Fibroblast of skin of right quadriceps (primary cell): ENCODE measurements at places on chromosomes 4 and X.

DNA sequence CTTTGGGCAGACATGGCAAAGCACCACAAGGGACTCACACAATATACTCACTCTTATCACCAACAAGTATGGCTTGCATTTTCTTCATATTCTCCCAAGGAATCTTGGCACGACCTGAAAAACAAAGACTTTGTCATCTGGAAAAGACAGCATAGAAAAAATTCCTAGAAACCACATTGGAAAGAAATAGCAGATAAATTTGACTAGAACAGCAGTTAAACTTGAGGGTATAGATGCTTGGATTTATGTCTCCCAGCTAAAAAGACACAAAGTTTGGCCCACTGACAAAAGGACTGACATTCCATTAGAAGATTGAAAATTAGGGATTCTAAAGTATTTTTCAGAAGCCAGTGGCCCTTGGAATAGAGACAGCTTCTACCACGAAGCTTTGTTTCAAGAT is 6.9 kb upstream of the VEGFC start:
- DNase-seq = peak; percentile 95

GRCh38 chr4:145484225-145484846 is 2.7 kb downstream of the SMAD1 start:
- no peak for DNase-seq

DNA sequence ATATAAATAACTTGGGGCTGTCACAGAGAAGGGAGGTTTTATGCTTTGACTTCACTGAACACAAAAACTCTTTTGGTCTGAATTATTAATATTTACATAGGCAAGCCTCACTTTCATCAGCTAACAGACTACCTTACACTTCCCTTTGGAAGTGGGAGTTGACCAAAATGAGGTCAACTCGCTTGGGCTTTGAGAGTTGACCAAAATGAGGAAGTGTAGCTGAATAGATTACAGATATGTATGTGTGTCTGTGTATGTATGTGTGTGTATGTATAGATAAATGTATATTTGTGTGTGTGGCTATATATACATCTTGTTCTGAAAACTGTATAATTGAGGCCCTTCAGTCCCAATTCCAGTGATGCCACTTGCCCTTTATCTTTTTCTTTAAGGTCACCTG is 113.3 kb upstream of the IL13RA1 start:
- DNase-seq = no peak

DNA sequence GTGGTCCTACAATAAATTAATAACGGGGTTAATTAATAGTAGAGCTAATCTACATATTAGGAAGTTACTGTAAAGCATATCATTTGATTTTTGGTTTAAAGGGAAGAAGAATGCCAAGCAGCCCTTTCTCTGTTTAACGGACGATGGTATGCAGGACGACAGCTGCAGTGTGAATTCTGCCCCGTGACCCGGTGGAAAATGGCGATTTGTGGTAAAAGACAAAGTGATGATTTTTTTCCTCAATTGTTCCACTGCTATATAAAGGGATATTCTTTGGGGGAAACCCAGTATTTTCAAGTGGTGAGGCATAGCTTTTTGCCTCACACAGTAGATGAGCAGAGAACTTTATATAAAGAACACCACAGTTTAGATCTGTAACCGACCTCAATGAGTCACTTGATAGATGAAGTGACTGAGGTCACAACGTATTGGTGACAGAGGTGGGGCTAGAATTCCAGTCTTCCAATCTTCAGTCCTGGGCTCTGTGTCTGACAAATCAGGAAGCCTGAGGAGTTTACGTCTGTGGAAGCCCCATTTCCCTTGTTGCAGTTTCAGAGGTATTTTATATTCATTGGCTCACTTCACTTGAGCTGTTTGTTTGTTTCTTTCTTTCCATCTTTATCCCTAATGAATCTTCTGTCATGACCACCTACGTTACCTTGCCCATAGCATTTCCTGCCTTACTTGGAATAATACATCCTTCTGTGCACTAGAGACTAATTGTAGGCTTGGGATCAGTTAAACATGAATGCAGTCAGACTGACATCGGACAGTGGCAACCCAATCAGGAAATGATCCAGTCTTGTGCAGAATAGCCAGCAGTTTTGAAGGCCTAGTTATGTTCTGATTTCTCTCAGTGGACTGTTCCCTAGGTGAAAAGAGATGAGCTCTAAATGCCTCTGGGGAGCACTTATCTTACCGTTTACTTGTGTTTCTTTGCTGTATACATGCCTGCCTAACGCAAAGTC is 30.1 kb downstream of the ZRSR2 start:
- no peak for DNase-seq

GRCh38 chr4:82493721-82494425 is 63.5 kb downstream of the ENOPH1 start:
- DNase-seq = peak; percentile 49

DNA sequence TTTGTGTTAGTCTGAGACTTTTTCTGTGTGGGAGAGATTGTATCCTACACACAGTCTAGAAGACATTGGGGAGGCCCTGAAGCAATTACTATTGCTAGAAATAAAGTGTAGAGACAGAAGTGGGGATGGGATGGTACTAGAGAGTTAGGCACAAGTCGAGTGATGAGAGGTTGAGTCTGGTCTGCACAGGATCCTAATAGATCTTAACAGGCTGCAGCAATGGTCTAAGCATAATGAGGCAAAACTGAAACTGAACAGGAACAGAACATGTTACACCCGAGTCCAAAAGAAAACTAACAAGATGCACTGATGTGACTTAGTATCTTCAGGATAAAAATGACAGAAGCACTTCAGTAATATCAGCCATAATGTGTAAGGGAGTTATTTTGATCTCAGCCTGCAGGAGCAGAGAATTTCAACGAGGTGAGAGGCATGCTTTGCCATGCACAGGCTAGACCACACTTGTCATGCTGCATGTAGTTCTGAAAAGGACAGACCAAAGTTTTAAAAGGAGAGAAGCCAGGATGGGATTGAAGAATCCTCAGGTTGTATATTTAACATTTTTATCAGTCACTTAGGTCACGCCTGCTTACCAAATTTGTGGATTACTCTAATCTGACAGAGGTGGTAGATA is 205.8 kb upstream of the BOD1L1 start:
- DNase-seq = no peak

- no peak for DNase-seq
Measured at GRCh38 chrX:33062041-33062440, 149.3 kb downstream of the DMD start.

- no peak for DNase-seq
Measured at GRCh38 chr4:157304769-157305168, 84.2 kb downstream of the GRIA2 start.

GRCh38 chr4:10832806-10833628 is 148.4 kb upstream of the CLNK start:
- no peak for DNase-seq

GRCh38 chr4:26325191-26325590 is 4.4 kb downstream of the RBPJ start:
- peak; percentile 54 for DNase-seq

- no peak for DNase-seq
Measured at GRCh38 chr4:83230928-83231327, 53.7 kb downstream of the COQ2 start.

- DNase-seq = peak; percentile 80
Measured at GRCh38 chr4:108360754-108361445, 192.2 kb upstream of the LEF1 start.

DNA sequence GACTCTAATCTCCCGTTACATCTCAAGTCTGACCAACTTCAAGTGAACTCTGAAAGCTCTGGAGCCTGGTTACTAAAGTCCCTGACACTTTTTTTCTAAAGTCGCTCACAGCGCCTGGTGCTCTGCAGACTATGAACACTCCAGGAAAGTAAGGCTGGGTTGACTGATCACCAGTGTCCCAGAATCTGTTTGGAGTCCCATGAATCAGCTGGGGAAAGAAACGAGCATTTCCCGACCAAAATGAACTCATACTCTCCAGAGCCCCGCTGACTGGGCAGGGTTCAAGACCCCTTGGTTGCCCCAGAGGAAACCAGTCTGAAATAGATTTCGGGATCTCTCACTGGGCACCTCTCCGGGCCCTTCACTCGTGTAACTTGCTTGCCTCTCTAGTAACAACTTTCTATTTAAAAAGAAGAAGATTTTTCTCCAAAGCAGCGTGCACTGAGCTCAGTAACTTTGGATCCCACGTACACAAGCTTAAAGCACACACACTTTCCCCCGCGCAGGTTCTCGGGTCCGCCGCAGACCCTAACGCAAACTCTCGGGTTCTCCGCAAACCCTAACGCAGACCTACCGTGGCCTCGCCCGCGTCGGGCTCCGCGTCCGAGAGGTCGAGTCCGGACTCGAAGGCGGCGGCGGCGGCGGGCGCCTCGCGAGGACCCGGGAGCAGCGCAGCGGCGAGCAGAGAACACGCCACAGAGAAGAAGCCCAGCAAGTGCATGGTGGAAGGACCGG is 964 bp downstream of the VEGFC start:
- peak; percentile 60 for DNase-seq

GRCh38 chrX:130836447-130836846 is 66.6 kb downstream of the ENOX2 start:
- no peak for DNase-seq

GRCh38 chr4:107913283-107913899 is 18.0 kb upstream of the CYP2U1 start:
- peak; percentile 58 for DNase-seq

DNA sequence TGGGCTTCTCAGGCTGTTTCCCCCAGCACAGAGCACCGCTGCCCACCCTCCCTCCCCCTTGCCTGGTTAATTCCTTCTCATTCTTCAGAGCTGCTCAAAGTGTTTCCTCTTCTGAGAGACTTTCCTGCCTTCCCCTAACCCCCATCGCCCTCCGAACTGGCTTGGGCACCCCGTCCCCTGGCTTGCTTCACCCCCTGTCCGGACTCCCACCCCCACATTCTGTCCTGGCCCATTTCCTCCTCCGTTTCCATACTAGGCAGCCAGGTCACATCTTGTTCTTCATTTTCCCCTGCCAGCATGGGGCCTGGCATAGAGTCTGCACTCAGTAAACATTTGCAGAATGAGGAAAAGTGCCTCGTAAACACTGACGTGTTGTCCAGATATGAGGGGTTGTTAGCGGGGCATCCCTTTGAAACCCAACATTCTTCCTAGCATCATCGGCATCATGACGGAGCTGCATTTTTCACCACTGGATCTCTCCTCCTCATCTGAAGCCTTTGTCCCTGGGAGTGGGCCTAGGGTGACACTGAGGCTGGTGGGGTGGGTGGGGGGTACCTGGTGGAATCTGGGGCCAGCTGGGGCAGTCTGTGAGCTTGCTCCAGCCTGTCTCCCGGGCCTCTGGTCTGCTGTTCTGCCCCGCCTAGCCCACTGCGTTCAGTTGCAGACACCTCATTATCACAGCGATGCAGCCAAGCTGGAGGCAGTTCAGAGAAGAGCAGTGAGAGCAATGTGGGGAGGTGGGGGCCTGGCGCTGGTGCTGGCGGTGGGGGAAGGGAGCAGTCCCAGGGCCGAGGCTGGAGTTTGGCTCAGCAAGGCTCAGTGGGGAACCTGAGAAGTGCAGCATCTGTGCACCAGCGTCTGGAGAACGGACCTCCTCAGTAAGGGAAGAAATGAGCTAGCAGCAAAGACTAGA is 149.4 kb upstream of the PJA1 start:
- DNase-seq = no peak

GRCh38 chr4:991451-992296 is 1.5 kb downstream of the SLC26A1 start:
- DNase-seq = no peak

DNA sequence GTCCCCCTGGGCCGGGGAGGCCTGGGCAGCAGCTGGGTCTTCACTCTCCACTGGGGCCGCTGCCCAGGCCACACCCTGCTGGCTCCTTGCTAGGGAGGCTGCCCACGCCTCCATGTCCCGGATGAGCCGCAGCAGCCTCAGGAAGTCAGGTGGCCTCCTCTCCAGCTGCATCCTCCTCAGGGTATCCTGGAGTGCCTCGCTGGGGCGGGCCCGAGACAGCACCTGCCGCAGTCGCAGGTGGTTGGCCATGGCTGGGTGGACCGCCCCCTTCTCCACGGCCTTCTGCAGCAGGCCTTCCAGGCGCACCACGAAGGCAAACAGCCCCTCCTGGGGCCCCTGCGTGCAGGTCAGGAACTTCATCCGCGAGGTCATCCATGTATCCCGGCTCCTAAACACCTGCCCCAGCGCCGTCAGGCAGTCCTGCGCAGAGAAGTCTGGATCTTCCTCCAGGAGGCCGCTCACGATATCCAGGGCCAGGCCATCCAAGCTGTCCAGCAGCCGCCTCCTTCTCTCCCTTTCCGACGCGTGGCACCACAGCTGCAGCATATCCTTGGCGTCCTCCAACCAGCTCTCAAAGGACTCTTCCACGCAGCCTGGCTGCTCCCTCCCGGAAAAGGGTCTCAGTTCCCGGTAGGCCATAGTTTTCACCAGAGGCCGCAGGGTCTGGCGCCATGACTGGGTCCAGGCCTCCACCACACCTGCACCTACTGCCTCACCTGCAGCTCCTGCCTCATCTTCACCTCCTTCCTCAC is 2.1 kb downstream of the PNMA6F start:
- DNase-seq = no peak

- DNase-seq = no peak
Measured at GRCh38 chrX:9862525-9862924, 76.3 kb downstream of the SHROOM2 start.
